CD8-positive, alpha-beta memory T cell (primary cell): ENCODE measurements at places on chromosomes 3 and 15.

GRCh38 chr15:56812221-56812620, 78.9 kb upstream of the ZNF280D start:
- DNase-seq, result no peak

DNA sequence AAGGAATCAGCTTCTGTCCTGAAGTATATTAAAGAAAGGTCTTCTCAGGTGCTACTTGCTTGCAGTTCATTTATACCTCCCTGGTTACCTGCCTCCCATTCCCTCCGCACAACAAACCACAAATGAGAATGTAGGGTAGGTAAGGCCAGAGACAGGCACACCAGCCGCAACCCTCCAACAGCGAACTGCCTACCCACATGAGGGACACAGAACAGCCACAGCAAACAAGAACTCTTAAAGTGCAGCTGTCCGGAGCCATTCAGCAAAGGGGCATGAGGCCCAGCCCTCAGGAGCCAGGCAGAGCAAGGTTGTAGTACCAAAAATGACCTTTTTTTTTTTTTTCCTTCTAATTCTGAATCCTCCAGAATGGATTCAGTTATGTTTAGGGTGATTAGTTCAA, 52.4 kb downstream of the SPSB4 start:
- DNase-seq, result no peak

DNA sequence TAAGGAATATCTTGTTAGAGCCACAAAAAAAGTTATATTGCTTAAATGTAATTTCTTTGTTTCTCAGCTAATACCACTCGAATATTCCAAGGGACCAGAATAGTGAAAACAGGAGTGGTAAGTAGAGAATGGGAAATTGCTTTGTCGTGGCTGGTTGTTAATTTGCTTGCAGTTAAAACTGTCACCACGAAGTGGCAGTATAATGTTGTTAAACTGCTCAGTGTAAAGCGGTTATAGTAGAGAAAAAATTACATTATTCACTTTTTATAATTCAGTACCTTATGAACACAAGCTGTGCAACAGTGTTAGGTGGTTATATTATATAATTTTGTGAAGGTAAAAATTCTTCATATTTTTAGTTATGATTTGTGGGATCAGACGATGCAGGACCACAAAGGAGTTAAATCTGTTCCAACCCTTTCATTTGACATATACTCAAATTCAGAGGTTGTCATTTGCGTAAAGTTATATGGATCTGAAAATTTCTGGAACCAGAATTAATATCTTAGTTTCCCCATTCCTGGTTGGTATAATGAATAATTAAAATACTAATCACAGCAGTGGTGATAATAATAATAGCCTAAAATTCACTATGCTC, 171.8 kb downstream of the FEZF2 start:
- DNase-seq, result no peak

DNA sequence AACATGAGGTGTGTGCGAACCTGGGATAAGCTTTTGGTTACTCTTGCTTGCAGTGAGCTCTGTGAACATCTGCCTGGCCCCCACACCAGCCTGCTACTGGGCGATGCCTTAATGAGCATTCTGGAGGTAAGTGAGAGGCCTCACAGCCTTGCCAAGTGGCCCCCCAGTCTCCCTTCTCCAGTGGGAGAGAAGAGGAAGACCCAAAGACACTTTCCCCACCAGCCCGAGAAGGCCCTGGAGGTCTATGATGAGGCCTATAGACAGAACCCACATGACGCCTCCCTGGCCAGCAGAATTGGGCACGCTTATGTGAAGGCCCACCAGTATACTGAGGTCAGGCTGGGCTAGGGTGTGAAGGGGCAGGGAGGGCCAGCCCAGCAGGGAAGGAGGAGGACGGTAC, 22.5 kb downstream of the TTC21A start:
- DNase-seq, result no peak

DNA sequence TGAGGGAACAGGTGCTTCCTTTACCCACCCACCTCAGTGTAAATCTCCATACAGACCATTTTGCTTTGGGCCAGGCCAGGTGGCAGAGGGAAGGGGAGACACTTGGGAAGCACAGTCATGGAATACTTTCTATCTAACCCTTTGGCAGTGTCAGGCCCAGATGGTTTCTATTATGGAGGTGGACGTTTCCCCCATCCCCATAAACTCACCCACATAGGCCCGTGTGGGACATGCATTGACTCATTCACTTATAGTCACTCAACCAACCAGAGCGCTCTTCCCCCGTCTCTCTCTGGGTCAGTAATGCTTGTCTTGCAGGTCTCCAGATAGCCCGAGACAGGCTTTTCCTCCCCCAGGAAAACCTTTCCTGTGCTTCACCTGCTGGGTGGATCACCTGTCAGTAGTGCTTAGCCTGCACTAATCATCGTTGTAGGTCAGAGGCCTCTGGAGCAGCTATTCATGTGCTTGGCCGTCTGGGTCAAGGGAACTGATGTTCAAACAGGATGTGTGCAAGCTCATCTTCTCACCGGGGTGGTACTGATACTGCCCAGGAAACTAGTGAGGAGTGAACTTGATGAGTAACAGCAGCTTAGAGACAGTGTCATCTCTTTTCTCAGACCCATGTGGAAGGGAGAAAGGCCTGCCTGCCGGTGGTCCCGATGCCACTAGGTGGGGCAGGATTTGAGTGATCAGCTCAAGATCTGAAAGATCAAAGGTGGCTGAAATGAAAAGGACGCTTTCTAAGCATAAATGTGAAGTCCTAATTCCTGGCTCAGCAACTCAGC, 67.1 kb downstream of the CEMIP start:
- DNase-seq, result no peak

DNA sequence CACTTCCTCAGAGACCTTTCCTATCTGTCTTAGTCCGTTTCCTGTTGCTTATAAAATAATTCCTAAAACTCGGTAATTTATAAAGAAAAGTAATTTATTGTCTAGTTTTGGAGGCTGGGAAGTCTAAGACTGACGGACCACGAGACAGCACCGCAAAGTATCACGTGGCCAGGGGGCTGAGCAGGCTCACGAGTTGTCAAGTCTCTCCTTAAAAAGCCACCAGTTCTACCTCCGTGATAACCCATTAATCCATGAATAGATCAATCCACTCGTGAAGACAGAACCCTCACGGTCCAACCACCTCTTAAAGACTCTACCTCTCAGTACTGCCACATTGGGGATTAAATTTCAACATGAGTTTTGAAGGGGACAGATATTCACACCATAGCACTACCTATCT, 821 bp downstream of the LINS1 start:
- peak; percentile 36 for DNase-seq

- no peak for DNase-seq
These were observed 47.0 kb upstream of the SELENOK start for GRCh38 chr3:53938645-53939044.

GRCh38 chr3:143502081-143502480, 346.2 kb downstream of the SLC9A9 start:
- no peak for DNase-seq

GRCh38 chr3:179730506-179730905, 77.7 kb downstream of the USP13 start:
- DNase-seq, result no peak

- no peak for DNase-seq
These were observed 8.2 kb upstream of the GANC start for GRCh38 chr15:42264795-42265194.

GRCh38 chr3:106491796-106492195, 623.0 kb upstream of the CBLB start:
- DNase-seq, result no peak

DNA sequence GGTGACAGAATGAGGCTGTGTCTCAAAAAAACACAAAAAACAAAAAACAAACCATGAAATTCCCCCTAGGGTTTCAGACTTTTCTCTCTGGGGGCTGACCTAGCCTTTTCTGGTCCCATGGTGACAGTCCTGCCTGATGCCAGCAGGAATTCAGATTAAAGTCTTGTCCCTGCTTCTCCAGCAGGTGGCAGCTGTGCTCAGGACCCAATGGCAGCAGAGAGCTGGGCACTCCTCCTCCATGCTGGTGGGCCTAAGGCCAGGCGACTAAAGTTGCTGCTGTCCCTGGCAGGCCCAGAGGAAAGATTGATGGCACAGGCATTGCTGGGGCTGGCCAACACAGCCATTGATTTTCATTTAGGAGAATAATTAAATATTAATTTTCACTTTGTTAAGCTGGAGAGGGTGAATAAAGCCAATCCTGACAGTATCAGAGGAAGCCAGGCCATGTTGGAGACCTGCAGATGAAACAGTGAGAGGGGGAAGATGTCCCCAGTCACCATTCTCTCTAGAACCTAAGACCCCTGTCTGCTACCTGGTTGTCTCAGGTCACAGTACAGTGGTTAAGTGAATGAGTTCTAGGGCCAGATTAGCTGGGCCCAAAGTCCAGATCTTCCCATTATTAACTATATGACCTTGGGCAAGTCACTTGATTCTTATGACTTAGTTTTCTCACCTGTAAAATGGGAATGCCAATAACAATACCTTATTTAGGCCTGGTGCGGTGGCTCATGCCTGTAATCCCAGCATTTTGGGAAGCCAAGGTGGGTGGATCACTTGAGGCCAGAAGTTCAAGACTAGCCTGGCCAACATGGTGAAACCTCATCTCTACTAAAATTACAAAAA, 7.1 kb downstream of the CELF6 start:
- DNase-seq, result peak; percentile 35

DNA sequence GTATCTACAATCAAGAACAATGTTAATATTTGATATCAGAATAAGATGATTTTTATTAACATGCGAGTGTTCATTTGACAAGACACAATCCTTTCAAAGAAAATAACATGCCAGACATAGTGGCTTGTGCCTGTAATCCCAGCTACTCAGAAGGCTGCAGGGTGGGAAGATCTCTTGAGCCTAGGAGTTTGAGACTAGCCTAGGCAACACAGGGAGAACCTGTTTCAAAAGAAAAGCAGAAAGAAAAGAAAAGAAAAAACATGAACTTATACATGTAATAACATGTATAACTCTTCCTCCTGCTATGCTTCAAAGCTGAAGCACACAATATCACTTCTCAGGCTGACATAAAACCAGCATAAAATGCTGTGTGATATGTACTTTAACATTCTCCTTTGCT, 253.7 kb downstream of the FOXP1 start:
- DNase-seq, result no peak

- DNase-seq, result no peak
These were observed 725.9 kb upstream of the NR2F2 start for GRCh38 chr15:95604634-95605036.

DNA sequence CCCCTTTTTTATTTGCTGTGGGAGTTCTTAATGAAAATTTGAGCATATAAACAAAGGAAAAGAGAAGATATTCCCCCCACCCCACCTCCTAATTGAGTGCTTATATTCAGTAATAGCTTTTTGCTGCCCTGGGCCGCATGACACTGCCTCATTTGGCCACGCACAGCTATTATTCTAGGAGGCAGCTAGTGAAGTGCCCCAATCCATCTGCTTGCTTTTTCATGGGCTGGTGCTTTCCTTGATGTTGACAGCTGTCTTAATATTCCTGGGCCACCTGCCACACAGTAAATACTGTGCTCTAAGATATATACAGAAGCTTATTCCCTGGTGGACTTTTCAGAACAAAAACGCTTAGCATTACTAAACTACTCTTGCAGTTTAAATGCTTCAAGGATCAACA, 3.8 kb upstream of the CRYBG3 start:
- no peak for DNase-seq

DNA sequence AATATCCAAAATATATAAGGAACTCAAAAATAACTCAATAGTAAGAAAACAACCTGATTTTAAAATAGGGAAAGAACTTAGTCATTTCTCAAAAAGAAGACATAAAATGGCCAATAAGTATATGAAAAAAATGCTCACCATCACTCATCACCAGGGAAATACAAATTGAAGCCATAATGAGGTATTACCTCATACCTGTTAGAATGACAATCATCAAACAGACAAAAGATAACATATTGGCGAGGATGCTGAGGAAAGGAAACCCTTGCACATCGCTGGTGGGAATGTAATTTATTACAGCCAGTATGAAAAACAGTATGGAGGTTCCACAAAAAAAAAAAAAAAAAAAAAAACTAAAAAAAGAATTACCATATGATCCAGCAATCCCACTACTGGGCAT, 38.2 kb downstream of the KPNA1 start:
- no peak for DNase-seq

DNA sequence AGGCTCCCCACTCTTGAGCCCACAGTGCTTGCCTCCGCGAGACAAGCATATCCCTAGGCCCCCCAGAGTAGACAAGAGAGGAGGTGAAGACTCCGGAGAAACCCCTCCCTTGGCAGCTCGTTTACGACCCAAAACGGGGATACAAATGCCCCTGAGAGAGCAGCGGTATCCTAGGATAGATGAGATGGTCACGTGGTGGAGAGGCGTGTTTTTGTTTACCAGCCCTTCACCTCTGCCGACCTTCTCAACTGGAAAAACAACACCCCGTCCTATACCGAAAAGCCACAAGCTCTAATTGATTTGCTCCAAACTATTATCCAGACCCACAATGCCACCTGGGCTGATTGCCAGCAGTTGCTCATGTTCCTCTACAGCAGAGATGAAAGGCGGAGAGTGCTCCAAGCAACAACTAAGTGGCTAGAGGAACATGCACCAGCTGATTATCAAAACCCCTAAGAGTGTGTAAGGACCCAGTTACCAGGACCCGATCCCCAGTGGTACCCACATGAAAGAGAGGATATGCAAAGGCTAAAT, 99.5 kb upstream of the OSBPL11 start:
- no peak for DNase-seq

DNA sequence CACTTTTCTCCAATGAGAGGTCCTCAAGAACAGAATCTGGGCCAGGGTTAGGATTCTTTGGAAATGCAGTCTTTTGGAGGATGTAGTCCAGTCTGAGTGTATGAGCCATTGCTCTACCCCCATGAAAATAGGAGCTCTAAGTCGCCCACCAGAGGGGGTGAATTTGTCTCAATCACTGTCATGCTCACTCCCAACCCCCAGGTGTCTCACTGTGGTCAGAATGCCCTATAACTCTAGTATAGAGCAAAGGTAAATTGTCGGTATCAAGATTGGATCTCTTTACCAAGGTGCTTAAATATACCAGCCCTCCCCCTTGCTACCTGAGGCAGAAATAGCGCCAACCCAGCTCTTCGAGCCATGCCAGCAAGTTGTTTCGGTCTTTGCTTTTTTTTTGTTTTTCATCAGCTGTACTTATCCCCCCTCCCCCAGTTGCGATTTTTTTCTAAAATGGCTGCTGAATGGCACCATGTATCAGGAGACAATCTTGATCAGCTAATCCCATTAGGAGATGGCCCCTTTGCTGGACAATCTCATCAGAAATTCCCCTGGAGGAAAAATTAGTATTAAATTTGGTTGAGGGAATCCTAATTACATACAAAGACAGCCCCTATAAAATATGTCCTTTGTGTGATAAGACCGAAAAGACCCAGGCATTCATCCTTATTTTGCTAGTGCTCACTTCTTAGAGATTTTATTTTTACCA, 130.7 kb downstream of the EBLN2 start:
- no peak for DNase-seq

DNA sequence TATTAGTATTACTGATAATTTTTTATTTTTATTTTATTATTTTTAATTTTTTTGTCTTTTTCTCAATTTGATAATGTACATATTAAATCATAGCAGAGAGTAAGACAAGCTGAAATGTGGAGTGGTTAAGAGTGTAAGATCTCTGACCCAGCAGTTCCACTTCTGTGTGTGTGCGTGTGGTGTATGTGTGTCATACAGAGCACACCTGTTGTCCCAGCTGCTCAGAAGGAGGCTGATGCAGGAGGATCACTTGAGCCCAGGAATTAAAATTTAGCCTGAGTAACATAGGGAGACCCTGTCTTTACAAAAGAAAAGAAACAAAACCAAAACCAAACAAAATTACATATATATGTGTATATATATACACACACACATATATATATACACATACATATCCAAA, 1.4 kb upstream of the CIDEC start:
- no peak for DNase-seq
